HCEC 1CT (cell line): ENCODE measurements at places on chromosomes 5 and 9.

GRCh38 chr9:4417578-4418325 is 72.5 kb upstream of the SLC1A1 start:
- peak; percentile 41 for DNase-seq

DNA sequence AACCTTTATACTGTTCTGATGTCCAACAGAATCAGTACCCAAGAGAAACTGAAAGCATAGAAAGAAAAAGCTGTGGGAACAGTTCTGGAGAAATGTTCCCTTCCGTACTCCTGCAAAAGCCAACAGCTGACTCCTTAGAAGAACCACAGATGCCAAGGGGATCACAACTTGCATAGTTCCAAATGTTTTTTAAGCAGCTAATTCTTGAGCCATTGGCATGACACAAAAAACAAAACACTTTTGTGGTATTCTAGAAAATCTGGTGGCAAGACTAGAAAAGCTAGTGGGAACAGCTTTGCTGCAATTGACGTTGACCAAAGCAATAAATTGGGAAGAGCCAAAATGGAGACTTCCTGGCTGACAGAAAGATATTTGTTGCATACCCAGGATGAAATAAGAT is 189.9 kb downstream of the ARL15 start:
- no peak for DNase-seq

DNA sequence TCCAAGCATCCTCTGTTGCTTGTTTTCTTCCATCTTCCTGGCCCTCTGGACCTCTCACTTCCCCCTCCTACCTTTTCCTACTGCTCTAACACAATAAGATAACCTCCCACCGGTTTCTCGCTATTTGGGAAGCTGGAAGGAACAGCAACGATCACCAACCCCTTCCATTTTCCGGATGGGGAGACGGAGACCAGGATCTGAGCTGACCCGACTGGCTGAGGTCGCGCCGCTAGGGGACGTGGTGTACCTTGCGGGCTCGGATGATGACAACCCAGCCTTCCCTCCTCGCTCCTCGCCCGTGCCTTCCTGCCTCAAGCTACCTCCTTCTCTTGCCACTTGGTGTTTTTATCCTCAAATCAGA is 1.9 kb downstream of the LPAR1 start:
- peak; percentile 69 for DNase-seq

- DNase-seq = no peak
Measured at GRCh38 chr5:151587796-151588555, 3.2 kb downstream of the FAT2 start.

DNA sequence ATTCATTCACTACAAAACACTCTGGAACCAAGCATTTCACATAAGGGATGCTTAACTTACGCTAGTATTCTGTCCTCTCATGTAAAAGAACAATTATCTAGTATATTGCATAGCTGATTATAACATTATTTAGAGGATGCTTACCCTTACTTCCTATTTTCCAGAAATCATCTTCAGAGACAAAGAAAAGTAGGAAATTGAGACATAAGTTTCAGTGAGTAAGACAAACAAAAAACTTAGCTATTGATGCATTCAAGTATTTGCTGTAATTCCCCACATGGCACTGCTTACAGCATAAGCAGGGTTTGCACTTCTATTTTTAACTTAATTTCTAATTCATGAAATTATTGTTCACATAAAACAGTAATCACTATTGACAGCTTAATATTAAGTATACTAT is 104.8 kb upstream of the SREK1 start:
- DNase-seq = no peak

DNA sequence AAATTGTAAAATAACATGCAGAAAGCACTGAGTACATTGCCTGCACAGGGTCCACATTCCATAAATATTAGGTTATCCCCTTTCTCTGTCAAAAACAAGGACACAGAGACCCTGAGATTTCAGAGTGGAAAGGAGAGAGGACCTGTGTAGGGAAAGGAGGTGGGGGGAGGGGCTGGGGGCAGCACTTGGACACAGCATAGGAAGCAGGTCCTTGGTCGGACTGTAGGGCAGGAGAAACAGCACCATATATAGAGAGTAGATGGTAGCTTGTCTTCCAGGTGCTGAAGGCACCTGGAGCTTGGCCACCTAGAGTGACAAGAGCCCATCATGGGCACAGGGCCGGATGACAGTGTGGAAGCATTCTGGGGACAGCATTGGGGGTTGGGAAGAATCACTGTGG is 2.4 kb downstream of the TPM2 start:
- DNase-seq = no peak

DNA sequence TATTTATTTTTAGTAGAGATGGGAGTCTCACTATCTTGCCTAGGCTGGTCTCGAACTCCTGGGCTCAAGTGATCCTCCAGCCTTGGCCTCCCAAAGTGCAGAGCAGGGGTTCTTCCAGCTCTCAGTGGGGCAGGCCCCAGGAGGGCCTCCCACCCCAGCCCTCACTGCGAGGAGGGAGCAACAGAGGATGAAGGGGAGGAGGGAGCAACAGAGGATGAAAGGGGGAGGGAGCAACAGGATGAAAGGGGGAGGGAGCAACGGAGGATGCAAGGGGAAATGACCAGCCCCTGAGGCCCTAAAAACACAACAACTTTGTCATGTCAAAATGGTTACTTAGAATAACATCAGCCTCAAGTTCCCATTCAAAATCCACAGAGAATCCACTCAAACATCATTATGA is 10.0 kb downstream of the TRIM14 start:
- DNase-seq = no peak
